A549 treated with GW870086 at 1 μM for 4 hours (cell line): ENCODE measurements at places on chromosomes 3 and 15. TPM values are rescaled to one million over a fixed set of nuclear protein-coding genes. Genes with fewer than 3 reads are reported as not detected.

EPHB1 gene
- total RNA-seq = 0.14 to 0.17 TPM (median 0.16 TPM) in 3 of 5 replicates, not detected in the others

UROC1 gene
- total RNA-seq = not detected in 5 replicates

SMCO1 gene
- not detected in 5 replicates for total RNA-seq

TGFBR2 gene
- total RNA-seq = 52.8 to 66.8 TPM (median 62.6 TPM) in 5 replicates

CRABP1 gene
- total RNA-seq = 1.2 to 2.2 TPM (median 1.5 TPM) in 5 replicates

NOX5 gene
- 0.14 to 0.37 TPM (median 0.22 TPM) in 5 replicates for total RNA-seq

GADL1 gene
- total RNA-seq = not detected in 5 replicates

PRC1 gene
- total RNA-seq = 181 to 221 TPM (median 207 TPM) in 5 replicates

ETV5 gene
- total RNA-seq = 21.3 to 29.5 TPM (median 26.8 TPM) in 5 replicates

CPA3 gene
- not detected in 5 replicates for total RNA-seq

COL8A1 gene
- total RNA-seq = not detected in 5 replicates

HESX1 gene
- 0.21 to 0.75 TPM (median 0.35 TPM) in 4 of 5 replicates, not detected in the other for total RNA-seq

CRYGS gene
- total RNA-seq = 0.38 to 1.4 TPM (median 0.71 TPM) in 5 replicates

LRRIQ4 gene
- total RNA-seq = not detected in 5 replicates

SLC15A2 gene
- total RNA-seq = 0.09 to 0.97 TPM (median 0.19 TPM) in 5 replicates

TMIE gene
- total RNA-seq = 0.13 to 0.28 TPM (median 0.22 TPM) in 5 replicates
